ENCODE measurements at places on chromosomes 4 and X.

DNA sequence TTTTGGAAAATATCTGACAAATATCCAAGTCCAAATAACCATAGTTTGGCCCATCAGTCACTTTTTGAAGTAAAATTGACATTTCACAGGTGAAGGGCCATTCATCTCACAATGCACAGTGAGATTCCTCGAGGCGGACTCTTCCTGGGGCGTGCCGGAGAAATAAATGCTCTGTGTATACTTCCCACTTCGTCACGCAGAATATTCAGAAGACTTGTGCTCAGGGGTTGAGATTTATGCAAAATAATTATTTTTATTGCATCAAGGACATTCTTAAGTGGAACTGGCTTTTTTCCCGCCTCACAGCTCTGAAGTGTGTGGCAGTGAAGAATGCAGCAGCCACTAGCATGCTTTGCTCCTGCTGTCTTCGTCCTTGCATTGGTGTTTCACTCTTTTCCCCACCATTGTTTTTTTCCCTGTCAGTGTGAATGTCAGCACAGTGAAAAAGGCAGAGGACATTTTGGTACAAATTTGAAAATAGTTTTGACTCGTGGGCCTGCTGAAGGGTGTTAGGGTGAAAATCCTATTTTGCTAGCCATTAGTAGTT, 70.6 kb downstream of the FAM193A start:
- no peak for DNase-seq

DNA sequence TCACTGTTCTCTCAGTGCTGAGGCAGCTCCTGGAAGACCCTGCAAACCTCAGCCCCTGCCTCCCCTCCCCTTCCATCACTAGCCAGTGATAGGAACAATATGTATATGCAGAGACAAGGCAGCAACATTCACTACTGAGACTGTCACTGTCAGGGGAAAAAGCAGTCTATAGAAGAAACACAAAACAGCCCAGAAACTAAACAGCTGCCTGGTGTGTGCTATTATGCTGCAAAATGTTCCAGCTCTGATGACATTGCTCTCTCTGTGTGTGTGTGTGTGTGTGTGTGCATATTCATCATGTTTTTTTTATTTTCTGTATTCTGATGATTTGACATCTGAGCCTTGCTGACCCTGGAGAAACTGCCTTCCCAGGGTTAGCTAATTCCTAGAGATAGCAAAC, 147.2 kb downstream of the SPATA18 start:
- DNase-seq, result peak; percentile 26

DNA sequence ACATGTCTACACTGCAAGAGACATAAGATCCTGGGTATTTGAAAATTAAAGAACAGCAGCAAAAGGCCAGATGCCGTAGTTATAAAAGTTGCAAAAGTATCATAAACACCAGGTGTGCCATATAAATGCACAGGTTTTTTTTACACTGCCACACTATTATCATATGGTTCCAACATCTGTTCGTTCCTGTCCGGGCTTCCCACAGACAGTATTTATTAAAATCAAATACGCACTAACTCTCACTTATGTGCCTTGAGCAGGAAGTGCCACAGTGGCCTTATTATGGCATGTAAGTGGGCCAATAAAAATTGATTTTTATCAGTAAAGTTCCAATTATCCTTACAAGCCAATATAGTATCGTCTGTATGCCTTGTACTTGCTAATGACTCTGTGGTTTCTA, 873.2 kb downstream of the RPA4 start:
- DNase-seq, result no peak

DNA sequence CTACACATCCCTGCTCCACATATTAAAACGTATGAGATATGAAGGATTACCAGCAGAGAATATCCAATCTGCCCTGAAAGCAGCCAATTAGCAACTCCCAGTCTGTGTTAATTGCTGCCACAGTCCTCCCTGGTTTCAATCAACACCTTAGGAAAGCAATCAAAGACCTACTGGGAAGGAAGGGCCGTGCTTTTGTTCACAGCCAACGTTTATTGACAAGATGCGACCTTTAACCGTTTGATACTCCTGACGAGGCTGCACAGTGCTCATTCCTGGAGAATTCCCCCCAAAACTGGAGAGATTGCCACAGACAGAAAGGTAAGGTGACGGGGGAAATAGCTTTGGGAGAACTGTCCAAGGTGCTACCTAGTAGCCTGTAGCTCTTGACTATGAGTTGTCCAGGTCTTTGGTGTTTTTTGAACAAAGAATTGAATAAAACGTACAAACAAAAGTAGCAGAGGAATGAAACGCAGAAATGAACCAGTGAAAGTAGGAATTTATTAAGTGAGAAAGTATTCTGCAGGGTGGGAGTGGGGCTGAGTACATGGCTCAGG, 596.5 kb downstream of the NLGN4X start:
- DNase-seq, result no peak

- peak; percentile 16 for DNase-seq
Observed at GRCh38 chrX:44432641-44433040, 89.2 kb upstream of the EFHC2 start.

- DNase-seq, result no peak
Observed at GRCh38 chr4:110294165-110294564, 95.8 kb upstream of the ELOVL6 start.

DNA sequence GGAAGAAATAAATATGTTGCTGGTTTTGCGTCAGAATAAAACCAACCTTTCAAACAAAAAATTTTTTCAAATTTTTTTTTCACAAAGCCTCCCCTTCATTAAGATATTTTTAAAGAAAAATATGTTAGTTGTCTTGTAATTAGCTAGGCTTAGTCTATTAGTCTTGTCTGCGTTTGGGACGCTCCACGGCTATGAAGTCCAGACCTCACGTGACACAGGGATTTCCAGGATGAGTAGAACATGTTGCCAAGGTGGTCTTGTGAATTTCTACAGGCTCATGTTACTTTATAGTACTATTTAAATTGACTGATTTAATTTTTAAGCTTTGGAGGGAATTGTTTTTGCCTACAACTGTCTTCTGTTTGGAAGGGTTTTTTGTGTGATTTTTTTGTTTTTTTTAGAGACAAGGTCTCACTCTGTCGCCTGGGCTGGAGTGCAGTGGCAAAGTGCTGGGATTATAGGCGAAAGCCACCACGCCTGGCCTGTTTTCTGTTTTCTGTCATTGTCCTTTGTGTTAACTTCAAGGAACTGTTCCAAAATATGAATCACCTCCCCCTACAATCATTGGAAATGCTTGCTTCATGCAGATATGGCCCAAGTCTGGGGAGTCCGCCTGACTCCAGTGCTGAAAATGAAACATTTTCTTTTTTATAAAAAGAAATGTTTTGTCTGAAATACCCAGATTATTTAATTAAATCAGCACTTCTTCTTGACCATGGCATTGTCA, 26.2 kb downstream of the TMEM144 start:
- DNase-seq, result no peak
